GF-D8 (cell line): ENCODE measurements at places on chromosomes 5 and 9.

GRCh38 chr9:85547599-85547998 lies 194.2 kb downstream of the AGTPBP1 start:
- no peak for DNase-seq

DNA sequence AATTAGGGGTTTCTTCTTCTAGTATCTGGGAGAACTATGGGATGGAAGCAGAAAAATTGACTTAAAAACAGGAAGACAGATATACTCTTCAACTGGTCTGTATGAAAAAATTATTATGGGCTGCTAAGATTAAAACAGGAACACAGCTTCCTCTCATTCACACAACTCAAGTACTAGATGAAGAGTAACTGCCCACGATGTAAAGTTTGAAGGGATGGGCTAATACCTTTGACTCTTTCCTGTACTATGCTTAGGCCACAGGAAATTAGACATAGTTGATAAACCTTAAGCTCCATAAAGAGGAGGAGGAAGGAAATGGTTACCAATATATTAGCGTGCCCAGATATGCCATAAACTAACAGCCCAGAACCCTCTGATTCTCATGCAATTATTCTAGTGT lies 88.6 kb downstream of the ANKRD31 start:
- no peak for DNase-seq

GRCh38 chr5:159049844-159050315 lies 49.8 kb downstream of the EBF1 start:
- no peak for DNase-seq

DNA sequence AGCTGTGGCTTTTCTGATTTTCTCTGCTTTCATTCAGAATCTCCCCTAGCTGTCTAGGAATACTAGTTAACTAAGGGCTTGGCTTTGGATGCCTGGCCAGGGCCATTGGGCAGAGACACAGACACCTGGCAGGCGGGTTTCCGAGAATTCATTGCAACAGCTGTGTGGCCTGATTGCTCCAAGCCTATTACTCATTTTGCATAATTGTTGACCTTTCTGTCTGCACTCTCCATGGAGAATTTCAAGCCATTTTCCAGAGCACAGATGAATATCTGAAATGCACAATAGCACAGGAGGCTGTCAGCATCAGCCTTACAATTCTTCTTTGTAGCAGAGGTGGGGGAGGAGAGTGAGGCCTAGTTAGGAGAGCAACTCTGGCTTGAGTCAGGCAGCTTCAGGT lies 310.5 kb downstream of the DMAC1 start:
- DNase-seq: no peak

GRCh38 chr9:34547960-34548611 lies 25.3 kb upstream of the ENHO start:
- DNase-seq: no peak

DNA sequence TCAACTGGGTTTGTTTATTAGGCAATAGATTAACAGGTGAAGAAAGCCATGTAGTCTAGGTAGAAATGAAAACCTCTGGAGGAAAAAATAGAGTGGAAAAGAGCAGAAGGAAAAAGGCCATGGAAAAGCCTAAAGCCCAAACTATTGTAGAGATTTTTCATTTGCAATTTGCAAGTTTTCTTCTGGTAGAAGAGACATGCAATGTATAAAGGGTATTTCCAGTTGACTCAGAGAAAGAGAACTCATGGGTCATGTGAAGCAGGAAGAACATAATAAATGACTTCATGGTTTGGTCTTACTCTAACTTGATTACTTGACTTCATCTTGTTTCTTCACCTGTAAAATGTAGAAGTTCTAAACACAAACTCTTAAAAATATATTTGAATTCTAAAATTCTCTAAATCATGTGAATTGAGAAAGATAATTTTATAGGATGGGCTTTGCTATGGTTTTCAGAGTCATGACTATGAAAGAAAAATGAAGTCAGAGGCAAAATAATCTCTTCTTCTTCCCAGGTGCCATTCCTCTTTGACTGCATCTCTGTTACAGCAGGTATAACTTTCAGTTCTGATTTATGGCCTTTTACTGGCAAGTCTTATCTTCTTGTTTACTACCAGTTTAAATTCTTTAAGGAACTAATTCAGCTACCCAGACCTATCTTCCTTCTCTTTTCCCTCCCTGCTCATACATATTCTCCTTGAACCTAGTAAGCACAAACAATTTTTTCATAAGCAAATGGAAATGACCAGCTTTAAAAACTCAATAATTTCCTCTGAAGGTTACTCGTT lies 47.7 kb upstream of the TMC1 start:
- no peak for DNase-seq

DNA sequence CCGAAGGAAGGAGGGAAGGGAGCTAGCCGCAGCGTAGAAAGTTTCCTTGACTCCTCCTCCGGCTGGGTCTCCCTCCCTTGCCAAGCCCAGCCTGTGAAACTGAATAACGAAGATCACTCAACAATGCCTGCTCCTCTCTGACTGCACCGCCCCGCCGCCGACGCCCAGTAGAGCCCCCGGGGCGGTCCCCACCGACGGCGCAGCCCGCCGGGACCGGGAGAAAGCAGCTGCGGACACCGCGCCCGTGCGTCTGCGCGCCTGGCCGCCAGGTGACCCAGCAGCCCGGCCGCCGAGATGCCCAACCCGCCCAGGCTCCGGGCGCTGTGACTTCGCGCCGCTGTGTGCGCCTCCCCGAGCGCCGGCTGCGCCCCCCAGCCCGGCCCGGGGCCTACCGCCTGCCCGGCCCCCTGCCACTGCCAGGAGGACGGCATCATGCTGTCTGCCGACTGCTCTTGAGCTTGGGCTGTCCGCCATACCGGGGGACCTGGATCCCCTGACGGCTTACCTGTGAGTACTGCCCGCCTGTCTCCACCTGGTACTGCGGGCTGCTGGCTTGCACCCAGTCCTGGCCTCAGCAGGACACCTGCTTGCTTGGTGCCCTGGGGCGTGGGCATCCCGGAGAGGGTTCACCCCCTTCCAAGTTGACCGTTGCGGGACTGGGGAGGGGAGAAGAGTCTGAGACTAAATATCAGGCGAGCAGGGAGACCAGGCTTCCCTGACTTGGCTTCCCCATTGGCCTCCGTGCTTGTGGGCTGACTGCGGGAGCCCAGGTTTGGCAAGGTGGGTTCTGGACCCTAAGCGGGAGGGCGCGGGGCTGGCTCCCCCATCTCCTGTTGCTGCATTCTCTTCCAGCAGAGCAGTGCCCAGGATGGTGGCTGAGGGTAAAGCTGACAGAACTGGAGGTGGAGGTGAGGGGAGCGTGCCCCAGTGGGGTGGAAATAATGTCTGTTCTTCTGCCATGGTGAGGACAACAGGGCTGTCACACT lies 26.2 kb upstream of the SPTLC1 start:
- no peak for DNase-seq

GRCh38 chr5:151383011-151383410 lies 35.7 kb upstream of the SLC36A2 start:
- DNase-seq: no peak

GRCh38 chr5:61171479-61171878 lies 9.2 kb upstream of the SMIM15 start:
- DNase-seq: no peak

DNA sequence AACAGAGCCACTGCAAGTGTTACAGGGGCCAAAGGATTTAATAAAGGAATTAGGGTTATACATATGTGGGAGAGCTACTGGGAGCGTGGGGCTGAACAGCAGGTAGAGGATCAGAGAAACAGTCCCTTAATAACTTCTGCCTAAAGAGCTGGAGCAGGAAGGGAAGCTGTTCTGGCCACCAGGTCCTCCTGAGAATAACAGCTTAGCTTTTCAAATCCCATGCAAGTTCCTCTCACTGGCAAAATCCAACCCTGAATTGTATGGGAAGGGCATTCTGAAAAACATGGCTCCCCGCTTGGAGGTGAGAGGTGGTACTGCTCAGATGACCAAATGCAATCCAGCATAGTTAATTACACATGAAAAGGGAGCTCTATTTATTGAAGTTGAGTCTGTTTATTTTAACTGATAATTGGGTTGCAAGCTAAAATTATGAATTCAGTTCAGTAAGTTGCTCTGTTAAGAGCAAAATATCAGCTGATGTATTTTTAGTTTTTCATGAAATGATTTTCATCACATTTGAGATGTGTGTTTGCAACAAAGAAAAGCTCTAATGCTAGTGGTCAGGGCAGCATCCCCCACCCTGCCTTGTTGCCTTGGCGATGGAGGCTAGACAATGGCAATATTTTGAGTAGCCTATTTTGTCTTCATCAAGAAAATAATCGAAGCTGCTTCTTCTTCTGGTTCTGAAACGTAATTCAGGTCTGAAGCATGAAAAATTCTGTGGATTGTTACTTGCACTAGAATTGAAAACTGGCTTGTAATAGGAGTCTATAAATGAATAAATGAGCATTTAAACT lies 58.4 kb upstream of the SH3GL2 start:
- no peak for DNase-seq

DNA sequence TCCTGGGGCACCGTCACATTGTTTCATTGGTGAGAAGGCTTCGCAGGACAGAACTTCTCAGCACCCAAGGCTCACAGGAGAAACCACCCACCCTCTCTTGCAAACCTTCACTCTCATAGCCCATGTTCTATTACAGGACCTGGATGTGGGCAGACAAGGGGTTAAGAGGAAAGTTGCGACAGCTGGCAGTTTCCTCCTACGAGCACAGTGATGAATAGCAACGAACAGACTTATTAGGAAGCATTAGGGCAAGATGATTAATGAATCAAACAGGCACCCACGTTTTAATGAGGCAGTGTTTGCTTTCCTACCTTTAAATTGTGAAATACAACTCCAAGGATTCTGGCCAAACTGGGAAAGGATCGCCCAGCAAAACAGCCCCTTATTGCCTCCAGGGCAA lies 339.3 kb downstream of the DRD1 start:
- no peak for DNase-seq

GRCh38 chr5:141848744-141849414 lies 29.3 kb downstream of the PCDH1 start:
- no peak for DNase-seq

DNA sequence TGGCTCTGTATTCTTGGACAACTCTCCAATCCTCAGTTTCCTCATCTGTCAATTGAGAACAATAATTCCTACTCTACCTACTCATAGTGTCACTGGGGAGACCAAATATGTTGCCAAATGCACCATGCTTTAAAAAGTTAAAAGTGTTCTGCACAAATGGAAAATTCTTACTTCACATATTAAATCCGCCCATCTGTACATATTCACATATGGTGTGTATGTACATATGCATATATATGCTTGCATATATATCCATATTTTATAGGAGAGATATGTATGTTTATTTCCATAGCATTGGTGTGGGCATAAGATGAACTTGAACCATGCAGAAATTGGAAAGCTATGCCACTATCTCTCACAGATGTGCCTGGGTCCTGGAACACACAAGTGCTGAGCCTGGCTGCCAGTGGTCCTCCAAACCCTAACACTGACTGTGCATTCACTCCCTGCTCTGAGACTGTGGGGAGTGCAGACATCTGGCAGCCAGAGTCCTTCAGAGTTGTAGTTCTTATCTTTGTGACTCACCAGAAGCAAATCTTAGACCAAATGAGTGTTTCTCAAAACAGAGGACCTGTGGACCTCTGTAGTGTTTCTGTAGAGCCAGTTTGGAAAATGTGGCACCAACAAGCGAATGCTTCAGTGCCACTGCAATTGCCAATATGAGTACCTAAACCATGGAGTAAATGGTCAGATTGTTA lies 168.7 kb downstream of the GRIA1 start:
- DNase-seq: no peak

DNA sequence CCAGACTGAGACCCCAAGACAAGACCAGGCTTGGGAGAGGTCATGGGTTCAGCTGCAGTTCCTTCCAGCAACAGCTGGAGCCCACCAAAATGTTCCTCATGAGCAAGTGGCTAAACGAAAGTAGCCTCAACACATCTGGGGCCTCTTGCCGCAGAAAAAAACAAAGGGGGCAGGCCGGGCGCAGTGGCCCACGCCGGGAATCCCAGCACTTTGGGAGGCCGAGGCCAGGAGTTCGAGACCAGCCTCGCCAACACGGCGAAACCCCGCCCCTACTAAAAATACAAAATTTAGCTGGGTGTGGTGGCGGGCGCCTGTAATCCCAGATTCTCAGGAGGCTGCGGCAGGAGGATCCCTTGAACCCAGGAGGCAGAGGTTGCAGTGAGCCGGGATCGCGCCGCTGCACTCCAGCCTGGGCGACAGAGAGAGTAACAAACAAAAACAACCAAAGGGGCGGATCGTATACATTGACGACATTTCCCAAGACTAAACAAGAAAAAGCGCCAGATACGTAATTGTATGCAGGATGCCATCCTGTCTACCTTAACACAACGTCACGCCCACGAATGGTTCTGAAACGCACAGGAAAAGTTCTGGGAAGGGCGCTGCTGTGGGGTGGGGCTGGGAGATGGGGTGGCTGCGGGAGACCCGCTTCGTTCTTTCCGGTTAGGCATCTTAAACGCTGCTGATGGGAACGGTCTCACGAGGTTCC lies 1.7 kb downstream of the INPP5E start:
- DNase-seq: no peak

DNA sequence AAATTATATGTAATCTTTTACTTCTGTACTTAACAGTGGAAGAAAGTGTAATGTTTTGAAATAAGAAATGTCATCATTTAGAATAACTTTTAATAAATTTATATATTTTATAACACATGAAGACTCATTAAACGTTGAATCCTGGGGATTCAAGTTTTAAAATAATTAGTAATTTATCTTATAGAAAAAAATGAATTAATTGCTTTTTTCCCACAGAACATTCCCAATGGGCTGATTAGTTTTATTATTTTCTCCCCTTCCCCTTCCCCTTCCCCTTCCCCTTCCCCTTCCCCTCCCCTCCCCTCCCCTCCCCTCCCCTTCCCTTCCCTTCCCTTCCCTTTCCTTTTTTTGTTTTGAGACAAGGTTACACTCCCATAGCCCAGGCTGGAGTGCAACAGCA lies 79.7 kb downstream of the MRPS30 start:
- no peak for DNase-seq

DNA sequence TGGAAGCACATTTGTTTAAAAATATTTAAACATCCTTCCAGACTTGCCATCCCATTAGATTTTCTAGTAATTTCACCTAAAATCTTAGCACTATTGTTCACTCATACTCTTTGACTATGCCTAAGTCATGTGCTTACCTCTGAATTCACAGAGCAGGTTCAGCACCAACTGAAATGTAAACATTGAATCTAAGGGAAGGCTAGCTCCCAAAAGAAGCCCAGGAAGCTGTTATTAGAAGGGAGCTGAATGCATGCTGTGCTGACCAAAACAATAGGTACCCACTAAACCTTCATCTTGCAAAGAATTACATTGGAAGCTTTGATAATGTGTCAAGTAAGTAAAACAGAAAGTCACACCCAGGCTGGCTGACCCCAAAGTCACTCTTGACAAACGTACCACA lies 571.3 kb downstream of the GABRG2 start:
- no peak for DNase-seq

DNA sequence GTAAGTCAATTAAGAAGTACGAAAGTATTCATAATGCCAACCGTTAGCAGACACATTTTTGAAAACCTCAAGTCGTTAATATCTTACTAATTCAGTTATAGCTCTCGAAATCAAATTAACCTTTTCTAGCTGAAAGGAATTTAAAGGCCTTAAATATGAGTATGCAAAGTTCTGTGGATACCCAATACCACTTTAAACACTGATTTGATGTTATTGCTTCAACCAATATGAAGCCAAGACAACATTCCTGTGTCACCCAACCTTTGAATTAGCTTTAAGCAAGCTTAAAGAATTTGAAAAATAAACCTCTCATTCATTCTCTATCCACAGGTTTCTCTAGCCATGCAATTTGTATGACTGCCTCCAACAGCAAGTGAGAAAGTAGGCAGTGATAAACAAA lies 204.5 kb downstream of the MCTP1 start:
- DNase-seq: no peak
